ENCODE measurements at places on chromosomes 12 and 14.

DNA sequence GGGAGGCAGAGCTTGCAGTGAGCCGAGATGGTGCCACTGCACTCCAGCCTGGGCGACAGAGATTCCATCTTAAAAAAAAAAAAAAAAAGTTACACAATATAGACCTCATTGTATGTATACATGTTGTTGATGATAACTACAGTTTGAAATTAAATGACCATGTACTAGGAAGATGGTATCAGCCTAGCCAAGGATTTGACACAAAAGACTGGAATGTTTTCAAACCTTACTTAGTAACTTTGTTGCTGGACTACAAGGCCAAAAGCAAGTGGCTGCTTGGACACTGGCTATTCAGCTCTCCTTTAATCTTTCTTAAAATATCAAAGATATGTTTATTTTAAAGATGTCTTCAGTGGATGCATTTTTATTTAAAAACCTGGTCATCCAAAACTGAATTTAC, 18.9 kb upstream of the NUDT4 start:
- no peak for DNase-seq

DNA sequence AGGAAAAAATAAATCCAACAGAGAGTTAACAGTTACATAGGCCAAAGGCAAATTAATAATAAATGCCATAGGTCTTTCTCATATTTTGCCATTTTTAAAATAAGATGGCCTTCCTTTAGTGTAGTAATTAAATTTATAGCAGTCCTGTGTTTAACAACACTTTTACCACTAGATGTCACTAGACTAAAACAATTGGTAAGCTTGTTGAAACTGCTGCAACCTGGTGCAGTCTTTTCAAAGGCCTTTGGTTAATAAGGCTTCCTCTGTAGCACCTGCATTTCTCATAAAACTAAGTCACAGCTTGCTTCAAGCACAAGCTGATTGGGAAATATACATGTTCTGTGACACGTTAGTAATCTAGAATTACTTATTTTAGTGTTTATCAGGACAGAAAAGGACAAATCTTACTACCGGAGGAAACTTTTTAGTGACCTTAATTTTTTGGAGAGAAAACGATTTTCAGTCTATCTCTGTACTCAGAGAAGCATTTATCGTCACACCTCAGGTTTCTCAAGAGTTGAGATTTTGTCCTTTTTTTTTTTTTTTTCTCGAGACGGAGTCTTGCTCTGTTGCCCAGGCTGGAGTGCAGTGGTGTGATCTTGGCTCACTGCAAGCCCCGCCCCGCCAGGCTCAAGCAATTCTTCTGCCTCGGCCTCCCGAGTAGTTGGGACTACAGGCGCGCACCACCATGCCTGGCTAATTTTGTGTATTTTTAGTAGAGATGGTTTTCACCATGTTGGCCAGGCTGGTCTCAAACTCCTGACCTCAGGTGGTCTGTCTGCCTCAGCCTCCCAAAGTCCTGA, 20.0 kb downstream of the BORCS5 start:
- peak; percentile 87 for DNase-seq

DNA sequence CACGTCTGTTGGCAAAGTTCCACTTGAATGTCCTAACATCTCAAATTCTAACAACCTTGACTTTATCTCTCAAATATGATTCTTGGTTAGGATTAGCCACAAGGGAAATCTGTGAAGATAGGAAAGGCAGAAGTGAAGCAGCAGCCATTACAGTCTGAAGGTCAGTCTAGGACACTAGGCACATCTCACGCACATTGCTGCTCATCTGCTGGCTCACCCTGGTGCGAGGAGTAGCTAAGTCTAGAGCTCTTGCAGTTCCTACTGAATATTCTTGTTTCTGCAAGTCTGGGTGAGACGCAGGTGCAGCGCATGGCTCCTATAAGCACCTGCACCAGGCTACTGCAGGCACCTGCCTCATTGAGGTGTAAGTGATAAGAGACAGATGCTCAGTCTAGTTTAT, 6.4 kb upstream of the SLC25A3 start:
- no peak for DNase-seq

DNA sequence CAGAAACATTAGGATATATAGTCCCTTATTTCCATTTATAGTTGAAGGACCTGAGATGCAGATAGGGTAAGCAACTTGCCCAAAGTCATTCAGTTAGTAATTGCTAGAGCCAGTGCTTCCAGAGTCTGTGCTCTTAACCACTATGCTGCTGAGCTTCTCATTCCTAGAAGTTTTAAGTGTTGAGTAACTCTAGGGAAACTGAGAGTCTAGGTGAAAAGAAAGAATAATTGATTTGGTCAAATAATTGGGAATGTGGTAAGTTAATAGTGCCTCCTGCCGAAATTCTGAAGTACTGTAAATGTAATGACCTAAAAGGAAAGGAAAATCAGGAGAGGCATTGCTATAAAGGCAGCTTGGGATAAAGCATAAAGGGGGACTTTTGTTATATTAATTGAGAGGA, 14.1 kb downstream of the PYROXD1 start:
- no peak for DNase-seq

Measured in NCI-H2029 (cell line).